OCI-M1 (cell line): ENCODE measurements at places on chromosomes 2 and 18.

GRCh38 chr18:58728719-58729118 is 57.5 kb downstream of the MALT1 start:
- no peak for DNase-seq

- DNase-seq, result no peak
Measured at GRCh38 chr2:80058562-80058961, 246.0 kb downstream of the LRRTM1 start.

- no peak for DNase-seq
Measured at GRCh38 chr2:121243821-121244460, 41.1 kb downstream of the TFCP2L1 start.

DNA sequence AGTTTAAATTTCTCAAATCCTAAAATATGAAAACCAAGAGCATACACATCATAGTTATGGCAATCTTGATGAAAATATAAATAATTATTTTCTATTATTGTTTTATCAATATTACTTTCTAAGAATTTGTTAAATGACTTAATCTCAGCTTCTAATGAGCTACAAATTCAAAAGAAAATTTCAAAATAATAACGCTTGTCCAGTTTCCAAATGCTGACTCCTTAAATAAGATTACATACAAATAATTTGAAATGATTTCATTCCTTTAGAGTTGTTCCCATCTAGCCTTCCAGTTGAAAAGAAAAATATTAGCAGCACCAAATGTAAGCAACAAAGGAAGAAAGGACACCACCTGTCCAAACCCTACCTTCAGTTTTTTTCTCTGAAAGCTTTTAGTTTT is 82.4 kb upstream of the COL5A2 start:
- DNase-seq, result no peak

GRCh38 chr18:59980188-59980637 is 80.4 kb downstream of the PMAIP1 start:
- no peak for DNase-seq

GRCh38 chr18:48294899-48295585 is 114.1 kb downstream of the ZBTB7C start:
- DNase-seq, result no peak
